ENCODE measurements at places on chromosomes 4 and X.
A peak's percentile ranks its signal among the peaks of the same experiment; 100 is the strongest.

- DNase-seq, result no peak
These were observed 575.3 kb downstream of the TRIML1 start for GRCh38 chr4:188714501-188714900.

- peak; percentile 89 for DNase-seq
These were observed 250 bp downstream of the USP9X start for GRCh38 chrX:41085512-41085877.

DNA sequence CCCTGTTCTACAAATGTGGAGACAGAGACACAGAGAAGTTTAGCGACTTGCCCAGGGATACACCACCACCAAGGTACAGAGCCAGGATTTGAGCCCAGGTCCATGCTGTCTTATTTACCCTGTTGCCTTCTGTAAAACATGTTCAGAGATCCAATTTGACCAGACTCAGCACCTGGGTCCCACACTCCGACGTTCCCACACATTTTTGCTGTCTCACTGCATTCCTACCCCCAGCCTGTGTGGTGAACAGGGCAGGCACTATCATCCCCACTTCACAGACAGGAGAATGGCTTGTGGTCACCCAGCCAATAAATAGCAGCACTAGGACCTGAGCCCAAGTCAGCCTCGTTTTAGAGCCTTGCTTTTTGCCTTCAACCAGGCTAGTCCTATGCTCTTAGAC, 102.8 kb downstream of the PJA1 start:
- DNase-seq, result no peak

- no peak for DNase-seq
These were observed 56.8 kb downstream of the JADE1 start for GRCh38 chr4:128866269-128866668.

GRCh38 chrX:42027367-42028000, 104.1 kb upstream of the CASK start:
- DNase-seq, result peak; percentile 11

GRCh38 chr4:40334591-40335524, at the start of gene CHRNA9:
TSS of gene CHRNA9 (plus strand) at chr4:40335333. CDS start at chr4:40335468, 135 bp downstream.
- no peak for DNase-seq

- peak; percentile 63 for DNase-seq
These were observed 46.4 kb downstream of the GPAT3 start for GRCh38 chr4:83582289-83582785.

GRCh38 chr4:13986548-13986947, 359.0 kb upstream of the BOD1L1 start:
- no peak for DNase-seq

DNA sequence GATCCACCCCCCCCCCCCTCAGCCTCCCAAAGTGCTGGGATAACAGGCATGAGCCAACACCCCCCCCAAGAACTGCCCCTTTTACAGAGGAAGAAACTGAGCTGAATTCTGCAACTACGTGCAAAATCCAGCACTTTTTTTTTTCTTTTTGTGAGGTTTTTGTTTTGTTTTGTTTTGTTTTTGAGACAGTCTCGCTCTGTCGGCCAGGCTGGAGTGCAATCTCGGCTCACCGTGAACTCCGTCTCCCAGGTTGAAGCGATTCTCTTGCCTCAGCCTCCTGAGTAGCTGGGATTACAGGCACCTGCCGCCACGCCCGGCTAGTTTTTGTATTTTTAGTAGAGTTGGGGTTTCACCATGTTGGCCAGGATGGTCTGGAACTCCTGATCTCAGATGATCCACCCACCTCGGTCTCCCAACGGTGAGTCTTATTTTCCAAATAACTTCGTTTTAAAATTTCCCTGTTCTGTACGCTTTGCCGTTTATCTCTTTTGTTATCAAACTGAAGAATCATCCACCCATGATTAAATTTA, 4.9 kb downstream of the CRLF2 start:
- no peak for DNase-seq

- DNase-seq, result no peak
These were observed 6.6 kb upstream of the PPM1K start for GRCh38 chr4:88291003-88291402.

GRCh38 chrX:53004811-53005210, 43.8 kb upstream of the GPR173 start:
- DNase-seq, result no peak

GRCh38 chr4:88630756-88631155, 38.5 kb downstream of the HERC3 start:
- DNase-seq, result peak; percentile 18

DNA sequence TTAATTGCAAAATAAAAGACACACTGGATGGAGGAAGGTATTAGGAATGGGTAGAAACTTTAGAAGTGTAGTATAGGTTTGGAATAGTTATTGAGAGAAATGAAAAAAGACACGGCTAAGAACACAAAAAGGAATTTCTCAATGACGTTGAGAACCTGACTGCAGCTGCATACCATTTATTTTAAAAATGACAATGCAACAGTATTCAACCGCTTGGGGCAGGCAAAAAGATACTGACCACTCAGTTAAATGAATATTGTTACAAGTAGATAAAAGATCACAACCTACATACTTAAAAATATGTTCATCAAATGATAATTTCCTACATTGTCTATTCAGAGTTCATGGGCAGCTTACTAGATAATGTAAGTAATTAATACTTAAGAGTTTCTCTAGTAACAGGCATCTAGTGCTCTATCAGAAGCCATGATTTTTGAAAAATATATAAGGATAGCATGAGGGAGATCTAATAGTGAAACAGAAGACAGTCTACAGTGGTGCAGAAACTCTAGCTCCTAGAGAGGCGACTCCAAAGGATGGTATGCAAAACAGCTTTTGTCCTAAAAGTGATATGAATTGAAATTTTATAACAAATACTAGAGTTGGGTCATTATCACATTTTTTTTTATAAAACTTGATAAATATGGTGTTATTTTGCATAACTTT, 216.2 kb upstream of the VEGFC start:
- DNase-seq, result no peak

DNA sequence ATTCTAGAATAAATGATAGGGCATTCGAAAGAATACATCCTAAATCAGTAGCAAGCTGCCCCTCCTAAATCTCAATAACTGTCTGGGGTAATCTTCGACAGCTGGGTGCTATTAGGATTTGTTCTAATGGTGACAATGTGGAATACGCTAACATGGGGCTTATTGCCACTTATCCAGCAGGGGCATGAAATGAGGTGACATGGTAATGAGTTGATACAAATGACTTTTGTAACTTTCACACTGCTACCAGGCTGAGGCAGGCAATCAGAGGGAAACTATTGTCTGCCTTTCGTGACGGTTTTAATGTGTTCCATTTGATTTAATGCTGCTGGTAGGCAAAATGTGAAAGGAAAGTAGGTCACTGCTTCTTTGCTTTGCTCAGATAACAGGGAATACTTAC, 1047.4 kb upstream of the PABPC4L start:
- DNase-seq, result no peak

- DNase-seq, result no peak
These were observed 797.3 kb upstream of the FRG1 start for GRCh38 chr4:189143263-189143952.

GRCh38 chr4:80101071-80101791, 28.2 kb upstream of the ANTXR2 start:
- no peak for DNase-seq

DNA sequence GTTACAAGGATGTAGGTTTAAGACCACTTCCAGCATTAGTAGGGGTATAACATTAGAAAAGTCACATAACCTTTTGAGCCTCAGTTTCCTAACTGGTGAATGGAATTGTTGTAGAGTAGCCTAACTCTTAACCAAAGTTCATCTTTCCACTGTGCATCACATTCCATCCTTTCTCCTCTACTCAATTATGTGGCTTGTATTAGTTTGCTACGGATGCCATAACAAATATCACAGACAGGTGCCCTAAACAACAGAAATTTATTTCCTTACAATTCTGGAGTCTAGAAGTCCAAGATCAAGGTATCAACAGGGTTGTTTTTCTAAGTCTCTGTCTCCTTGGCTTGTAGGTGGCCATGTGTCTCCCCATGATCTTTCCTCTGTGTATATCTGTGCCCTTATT, 231.9 kb downstream of the RASL11B start:
- no peak for DNase-seq

- no peak for DNase-seq
These were observed 273.8 kb upstream of the CLNK start for GRCh38 chr4:10958226-10958856.

DNA sequence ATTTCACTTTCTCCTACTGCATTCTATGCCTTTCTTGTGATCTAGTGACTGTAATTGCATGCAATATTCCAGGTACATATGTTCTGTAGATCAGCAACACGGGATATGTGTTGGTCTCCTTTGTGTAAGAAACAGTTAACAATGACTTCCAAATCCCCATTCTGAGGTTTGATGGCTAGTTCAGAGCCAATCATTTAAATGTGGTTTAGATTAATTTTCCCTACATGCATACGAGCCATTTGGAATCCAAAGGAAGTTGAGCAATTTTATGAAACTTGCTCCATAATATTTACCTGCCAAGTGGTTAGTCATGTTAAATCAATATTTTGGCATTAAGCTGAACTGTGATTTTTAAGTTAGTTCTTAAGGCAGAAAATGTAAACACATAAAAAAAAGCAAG, 172.8 kb upstream of the DCAF12L2 start:
- no peak for DNase-seq

DNA sequence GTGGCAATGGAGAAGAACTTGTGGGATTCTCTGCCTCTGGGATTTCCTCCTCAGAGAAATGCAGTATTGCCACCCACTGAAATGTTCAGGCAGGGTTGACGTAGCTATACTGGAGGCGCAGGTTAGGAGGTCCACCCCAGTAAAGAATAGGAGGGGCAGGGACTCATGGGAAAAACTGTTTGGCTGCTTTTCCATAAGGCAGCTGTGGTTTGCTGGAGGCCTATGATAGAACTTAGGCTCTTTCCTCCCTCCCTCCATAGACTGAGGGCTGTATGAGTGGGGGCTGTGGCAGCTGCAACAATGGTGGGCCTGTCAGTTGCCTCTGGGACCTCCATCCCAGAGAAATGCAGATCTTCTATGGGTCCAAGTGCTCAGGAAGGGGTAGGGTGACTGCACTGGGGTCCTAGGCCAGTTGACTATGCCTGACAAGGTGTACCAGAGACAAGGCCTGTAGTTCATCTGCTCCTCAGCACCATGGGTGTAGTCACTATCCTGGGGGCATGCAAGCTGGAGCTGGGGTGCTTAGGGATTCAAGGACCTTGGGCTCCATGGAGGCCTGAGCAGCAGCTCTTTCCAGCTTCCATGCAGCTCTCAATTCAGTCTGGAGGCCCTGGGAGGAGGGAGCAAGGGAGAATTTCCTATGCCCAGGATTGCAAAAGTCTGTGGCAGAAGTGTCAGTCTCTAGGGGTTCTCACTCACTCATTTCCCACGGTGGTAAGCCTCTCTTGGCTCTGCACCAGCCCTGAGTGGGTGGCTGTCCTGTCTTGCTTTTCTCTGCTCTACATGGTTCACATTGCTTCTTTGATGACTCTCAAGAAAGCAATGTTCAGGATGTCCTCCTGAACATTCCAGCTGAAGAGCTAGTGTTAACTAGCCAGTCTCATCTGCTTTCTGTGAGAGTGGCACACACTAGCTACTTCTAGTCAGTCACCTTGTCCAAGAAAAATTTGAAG, 353.0 kb downstream of the IDS start:
- no peak for DNase-seq

DNA sequence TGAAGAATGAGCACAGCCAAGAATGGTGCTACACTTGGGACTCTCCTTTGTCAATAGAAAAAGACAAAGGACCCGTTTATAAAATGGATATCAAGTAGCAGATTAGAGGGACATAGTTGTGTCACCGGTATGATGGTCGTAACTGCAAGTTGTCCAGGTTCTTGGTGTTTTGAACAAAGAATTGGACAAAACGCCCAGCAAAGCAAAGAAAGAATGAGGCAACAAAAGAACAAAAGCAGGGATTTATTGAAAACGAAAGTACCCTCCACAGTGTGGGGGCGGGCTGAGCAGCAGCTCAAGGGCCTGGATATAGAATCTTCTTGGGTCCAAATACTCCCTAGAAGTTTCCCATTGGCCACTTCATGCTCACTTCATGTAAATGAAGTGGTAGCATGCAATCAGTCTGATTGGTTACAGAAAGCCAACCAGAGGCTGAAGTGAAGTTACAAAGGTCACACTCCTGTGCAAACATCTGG, 54.7 kb downstream of the SHROOM3 start:
- DNase-seq, result no peak

DNA sequence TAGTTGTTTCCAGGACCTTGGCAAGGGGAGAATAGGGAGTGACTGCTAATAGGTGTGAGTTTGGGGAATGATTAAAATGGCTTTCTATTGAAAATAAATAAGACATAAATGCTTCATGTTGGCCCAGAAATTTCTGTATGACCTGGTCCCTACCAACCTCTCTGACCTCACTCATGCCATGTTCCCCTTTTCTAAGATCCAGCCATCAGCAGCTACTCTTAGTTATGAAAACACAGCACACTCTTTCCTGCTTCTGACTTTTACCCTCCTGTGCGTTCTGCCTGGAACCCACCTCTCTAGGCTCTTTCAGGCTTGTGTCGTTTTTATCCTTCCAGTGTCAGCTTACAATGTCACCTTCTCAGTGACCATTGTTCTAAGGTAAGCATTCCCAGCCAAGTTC, 14.8 kb upstream of the CXCL5 start:
- no peak for DNase-seq

- no peak for DNase-seq
These were observed 17.4 kb downstream of the BBS12 start for GRCh38 chr4:122749704-122750454.

- no peak for DNase-seq
These were observed 19.4 kb downstream of the SH3TC1 start for GRCh38 chr4:8218371-8219031.

DNA sequence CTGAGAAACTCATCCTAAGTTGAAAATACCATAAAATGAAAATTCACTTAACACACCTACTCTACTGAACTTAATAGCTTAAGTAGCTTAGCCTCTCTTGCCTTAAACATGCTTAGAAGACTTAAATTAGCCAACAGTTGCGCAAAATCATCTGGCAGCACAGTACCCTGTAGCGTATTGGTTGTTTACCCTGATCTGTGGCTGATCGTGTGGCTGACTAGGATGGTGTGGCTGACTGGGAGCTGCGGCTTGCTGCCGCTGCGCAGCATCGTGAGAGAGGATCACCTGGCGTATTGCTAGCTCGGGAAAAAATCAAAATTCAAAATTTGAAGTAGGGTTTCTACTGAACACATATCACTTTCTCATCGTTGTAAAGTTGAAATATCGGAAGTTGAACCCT, 6.3 kb downstream of the RUFY3 start:
- DNase-seq, result no peak

GRCh38 chr4:32417113-32417704, 1697.0 kb downstream of the PCDH7 start:
- no peak for DNase-seq

DNA sequence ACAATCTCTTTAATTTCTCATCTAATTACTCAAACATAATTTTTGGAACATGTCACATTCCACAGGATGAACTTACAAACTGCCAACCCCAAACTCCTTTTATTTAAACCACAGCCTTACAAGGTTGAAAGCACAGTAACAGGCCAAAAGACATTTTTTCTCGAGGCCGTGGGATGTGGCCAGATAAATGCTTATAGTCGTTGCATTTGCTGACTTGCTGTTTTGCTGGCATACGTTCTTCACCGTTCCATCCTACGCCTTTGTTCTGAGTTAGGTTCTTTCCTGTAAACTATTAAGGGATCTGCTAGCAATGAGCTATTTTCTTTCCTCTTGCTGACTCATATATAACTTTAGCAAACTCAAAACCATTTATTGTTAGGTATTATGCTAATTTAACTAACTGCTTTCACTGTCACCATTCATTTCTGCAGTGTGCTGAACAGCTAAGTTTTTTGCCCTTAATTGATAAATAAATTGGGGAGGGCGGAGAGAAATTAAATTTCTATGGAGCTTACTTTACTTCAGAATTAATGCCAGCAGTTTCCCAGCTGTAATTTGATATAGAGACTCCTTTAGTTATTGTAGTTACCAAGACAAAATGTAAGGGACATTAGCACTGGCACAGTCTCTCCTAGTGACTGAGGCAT, 135.1 kb upstream of the PACRGL start:
- no peak for DNase-seq
